ENCODE measurements at places on chromosomes 1 and 21.

DNA sequence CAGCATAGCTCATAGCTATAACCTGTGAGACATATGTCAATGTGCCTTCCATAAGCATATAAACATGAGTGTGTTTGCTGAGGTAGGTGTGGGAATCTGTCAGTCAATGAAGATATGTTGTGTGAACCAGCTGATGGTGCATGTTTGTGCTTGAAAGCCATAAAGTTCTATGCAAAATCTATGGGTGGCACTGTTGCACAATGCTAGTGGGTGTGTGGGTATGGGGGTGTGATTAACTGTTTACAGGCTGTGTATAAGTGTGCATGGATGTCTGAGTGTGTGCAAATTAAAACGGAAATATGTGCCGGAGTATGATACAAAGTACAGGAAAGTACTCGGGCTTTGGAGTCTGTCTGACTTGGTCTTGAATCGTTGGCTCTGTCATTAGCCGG lies 1.0 kb upstream of the ATP2B4 start:
- peak; percentile 32 for DNase-seq

- no peak for DNase-seq
Observed at GRCh38 chr1:213194383-213194782, 143.3 kb downstream of the RPS6KC1 start.

DNA sequence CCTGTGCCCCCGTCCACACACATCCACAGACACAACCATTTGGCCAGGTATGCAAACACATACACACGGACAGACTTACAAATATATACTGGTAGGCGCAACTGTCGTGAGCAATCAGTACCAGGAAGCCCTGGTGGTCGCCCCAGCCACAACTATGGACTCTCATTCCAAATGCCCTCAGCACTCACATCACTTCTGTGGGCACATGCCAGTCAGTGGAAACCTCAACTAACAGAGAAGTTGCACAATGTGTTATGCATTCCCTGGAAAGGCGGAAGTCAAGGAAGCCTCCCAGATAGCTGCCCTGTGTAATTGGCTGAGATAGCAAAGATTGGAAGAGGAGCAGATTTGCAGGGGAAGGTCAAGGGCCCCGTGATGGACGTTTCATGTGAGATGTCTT lies 1.4 kb upstream of the HEYL start:
- DNase-seq, result no peak

DNA sequence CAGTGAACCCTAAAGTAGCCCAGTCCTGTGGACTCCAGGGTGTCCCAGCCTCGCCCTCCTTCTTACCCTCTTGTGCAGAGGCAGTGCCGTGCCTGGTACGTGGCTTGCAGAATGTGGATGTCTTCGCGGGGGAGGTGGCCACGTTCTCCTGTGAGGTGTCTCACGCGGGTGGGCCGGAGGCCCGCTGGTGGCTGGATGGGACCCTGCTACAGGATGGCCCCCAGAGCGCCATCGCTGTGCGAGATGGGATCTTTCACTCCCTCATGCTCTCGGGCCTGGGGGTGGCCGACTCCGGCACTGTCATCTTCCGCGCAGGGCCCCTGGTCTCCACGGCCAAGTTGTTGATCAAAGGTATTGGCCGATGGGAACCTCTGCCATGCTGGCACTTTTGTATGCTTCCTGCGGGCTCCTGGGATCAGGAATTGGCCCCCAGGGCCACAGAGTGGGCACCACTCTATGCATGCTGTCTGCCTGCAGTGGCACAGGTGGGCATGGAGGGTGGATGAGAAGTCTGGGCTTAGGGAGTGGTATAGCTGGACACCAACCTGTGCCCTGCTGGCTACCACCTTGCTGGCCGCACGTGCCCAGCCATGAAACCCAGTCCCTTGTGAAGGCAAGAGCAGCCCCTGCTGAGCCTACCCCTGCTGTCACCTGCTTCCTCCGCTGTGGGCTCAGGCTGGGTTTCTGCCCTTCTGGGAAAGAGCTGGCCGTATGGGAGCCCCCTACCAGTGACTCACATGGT lies 92.9 kb downstream of the TRIM11 start:
- DNase-seq, result no peak

DNA sequence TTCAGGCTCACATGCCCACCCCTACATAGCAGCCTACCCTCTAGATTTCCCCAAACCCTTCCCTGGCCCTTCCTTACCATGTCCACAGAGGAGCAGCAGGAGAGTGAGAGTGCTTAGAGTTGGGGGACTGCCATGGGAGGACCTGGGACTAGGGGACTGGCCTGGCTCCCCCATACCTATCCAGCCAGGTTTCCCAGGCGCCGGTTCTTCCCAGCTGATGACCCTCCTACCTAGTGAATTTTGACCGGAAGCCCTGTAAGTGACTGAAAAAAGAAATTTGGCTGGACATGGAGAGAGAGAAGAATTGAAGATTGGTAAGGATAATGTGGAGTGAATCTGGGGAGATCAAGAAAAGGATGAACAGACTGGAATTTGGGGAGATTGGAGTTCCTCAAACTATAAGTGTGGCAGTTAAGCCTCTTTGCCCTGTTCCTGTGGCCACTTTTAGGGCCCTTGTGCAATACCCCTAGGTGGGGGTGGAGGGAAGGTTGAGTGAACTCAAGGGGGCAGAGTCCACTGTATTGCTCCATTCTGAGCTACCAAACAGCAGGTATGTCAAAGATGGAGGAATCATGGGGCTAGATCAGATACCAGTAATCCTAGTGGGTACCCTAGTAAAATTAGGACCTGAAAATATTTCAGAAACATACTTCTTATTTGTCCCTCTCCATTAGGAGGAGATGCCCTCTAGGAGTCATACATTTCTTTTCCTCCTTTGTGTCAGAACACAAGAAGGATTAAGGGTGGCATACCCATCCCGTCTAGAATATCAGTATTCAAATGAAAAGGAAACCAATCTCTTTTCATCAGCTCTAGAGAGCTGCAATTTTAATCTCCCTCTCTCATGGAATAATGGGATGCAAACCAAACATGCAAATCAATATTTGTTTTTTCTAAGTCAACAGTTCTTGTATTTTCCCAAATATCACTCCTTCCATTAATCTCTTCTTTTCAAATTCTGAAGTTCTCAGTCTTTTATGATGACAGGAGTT lies 1.2 kb downstream of the HJV start:
- DNase-seq, result no peak

DNA sequence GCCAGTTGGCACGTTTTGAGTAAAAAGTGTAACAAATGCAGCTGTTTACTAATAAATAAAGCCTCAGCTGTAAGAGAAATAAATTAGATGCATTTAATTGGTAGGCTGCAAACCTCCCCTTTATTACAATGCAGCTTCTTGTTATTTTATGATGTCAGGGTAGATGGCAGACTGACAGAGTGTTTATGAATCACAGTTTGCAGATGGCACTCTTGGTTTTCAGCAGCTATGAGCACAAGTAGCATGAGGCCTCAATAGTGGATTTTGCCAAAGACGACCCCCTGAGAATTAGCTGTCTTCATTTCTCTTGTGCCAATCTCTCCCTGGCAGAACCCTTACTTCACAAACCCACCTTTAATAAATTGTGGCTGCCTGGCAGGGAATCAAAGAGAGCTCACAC lies 161.2 kb upstream of the C1orf87 start:
- no peak for DNase-seq

GRCh38 chr1:26094076-26094669 lies 17.5 kb upstream of the PDIK1L start:
- no peak for DNase-seq

- no peak for DNase-seq
Observed at GRCh38 chr1:31759298-31760023, 4.7 kb downstream of the ADGRB2 start.

- DNase-seq, result no peak
Observed at GRCh38 chr1:163093579-163093978, 24.4 kb downstream of the RGS4 start.

- DNase-seq, result no peak
Observed at GRCh38 chr1:234915924-234916675, 212.5 kb downstream of the TOMM20 start.

- DNase-seq, result no peak
Observed at GRCh38 chr1:200337410-200337809, 72.4 kb downstream of the ZNF281 start.

GRCh38 chr1:59331686-59332620 lies 35.1 kb downstream of the FGGY start:
- DNase-seq, result no peak

DNA sequence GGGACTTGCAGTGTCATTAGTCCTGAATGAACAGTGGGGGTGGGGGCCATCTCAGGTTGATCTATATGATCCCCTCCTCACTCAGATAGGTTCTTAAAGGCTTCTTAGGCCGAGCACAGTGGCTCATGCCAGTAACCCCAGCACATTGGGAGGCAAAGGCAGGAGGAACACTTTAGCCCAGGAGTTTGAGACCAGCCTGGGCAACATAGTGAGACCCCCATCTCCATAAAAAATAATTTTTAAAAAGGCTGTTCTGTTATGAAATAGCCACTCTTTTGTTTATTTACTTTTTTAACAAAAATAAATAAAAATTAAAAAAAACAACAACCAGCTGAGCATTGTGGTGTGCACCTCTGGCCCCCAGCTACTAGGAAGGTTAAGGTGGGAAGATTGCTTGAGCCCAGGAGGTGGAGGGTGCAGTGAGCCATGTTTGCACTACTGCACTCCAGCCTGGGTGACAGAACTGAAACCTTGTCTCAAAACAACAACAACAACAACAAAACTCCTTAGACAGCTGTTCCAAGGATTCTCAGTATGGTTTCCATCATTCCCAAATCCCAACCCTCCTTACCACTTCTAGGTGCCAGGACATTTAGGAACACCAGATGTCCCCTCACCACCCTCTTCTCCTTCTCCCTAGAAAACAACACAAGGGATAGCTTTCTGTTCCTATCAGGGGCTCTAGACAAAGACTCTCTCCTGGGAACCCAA lies 2.0 kb upstream of the TRAPPC3 start:
- no peak for DNase-seq

DNA sequence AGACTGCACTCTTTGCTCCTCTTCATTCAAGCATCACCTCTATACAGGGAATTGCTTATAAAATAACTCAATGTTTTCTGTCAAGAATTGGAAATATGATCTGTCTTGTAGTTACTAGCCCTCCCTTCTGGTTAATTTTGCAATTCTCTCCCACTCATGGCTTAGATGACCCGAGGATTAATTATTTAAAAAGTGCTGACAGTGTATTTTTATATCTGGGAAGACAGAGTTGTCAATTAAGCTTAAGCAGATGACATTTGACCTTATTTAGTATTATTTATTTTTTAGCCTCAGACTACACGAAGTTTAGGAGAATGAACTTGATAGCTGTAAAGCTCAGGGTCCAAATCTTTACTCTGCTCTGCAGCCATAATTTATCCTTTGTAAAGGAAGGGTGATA lies 538.5 kb downstream of the NEGR1 start:
- DNase-seq, result no peak

DNA sequence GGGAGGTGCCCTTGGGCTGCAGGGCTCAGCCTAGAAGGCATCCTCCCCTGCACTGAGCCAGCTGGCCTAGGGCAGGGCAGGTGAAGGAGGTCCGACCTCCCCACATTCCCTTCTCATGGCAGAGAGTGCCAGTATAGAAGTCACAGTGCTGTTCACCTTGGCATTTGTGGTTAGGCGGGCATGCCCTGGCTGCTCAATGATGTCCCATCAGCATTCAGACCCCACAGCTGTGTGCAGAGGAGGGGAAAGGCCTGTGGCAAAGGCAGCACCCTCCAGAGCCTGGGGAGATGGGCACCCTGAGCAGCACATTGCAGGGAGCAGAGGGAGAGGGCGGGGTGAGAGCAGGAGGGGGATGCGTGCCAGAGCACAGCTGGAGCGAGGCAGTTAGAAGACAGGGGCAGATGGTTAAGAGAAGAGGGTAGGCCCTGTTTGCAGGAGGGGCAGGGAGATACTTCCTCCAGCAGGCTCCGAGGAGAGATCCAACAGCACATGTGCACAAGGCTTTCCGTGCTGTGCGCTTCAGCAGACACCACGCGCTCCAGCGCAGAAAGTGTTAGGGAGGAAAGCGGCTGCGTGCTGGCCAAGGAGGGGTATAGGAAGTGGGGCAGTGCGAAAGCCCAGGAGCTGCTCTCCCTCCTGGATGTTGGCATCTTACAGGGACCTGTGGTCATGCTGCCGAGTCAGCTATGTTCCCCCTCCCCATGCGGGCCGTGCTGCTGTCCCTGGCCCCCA lies 43.7 kb upstream of the COL6A1 start:
- DNase-seq, result no peak

DNA sequence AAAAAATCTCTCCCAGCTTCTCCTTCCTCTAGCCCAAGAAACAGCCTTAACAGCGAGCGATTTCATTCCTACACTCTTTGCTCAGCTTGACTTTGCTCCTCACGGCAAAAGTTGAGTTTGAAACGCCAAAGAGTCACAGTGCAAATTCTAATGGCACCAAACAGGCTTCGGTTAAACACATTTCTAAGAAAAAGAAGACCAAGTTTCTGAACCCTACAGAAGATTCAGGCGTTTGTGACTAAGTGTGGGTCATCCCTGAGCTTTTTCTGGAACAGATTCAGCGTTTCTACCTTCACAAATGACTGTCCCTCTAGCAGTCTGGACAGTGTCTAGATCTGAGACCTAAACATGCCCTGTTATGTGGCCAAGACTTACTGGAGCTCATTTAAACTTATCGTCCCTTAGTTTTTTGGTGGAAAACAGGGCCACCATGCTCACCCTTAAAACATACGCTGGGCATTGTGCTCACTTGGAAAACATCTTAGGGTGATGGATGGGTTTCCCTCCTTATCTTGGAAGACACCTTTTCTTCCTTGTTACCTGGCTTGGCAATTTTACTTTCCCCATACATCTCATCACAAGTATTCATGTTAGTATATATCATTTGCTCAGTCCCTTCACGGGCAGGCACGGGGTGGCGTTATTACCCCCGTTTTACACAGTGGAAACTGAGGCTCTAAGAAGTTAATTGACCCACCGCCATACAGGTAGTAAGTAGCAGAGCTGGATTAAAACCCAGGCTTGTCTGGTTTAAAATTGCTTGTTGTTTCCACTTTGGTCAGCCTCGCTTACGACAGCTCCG lies 1.0 kb downstream of the C1orf198 start:
- no peak for DNase-seq

DNA sequence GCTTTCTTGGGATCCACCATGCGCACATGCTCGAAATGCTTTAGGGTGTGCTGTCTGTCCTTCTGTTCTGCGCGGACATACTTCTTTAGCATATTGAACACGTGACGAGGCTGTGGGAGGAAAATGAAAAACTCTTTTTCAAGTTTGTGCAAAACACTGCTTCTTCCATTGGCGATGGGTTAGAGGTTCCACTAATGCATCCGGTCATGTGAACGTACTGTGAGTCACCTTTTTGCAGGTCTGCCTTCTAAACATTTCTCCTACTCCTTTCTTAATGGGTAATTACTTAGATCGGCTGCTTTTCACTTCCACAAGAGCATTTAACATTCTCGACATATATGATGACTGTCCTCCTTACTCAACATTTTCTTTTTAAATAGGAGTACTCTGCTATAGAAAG lies 214.9 kb downstream of the APP start:
- DNase-seq, result no peak

- no peak for DNase-seq
Observed at GRCh38 chr1:91916811-91917460, 31.0 kb upstream of the TGFBR3 start.

DNA sequence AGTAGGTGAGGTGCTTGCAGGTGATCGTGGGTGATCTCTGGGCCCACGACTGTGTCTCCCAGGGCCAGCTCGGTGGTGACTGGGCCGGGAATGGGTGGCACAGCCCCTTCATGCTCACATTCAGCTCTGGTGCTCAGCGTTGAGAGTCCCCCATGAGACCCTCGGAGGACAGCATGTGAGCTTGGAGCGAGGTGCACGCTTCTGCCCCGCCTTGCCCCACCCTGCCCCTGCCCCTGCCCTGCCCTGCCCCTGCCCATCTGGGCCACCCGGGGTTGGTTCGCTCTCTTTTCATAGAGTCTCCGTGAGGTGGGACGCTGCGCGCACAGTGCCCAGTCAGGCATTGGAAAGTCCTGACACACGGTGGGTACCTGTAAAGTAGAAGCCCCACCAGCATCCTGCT lies 75.3 kb upstream of the ACTL8 start:
- DNase-seq, result no peak

GRCh38 chr1:56821462-56821797 lies 2.2 kb upstream of the FYB2 start:
- no peak for DNase-seq
